ENCODE measurements at places on chromosomes 2 and 18.
A peak's percentile ranks its signal among the peaks of the same experiment; 100 is the strongest.

DNA sequence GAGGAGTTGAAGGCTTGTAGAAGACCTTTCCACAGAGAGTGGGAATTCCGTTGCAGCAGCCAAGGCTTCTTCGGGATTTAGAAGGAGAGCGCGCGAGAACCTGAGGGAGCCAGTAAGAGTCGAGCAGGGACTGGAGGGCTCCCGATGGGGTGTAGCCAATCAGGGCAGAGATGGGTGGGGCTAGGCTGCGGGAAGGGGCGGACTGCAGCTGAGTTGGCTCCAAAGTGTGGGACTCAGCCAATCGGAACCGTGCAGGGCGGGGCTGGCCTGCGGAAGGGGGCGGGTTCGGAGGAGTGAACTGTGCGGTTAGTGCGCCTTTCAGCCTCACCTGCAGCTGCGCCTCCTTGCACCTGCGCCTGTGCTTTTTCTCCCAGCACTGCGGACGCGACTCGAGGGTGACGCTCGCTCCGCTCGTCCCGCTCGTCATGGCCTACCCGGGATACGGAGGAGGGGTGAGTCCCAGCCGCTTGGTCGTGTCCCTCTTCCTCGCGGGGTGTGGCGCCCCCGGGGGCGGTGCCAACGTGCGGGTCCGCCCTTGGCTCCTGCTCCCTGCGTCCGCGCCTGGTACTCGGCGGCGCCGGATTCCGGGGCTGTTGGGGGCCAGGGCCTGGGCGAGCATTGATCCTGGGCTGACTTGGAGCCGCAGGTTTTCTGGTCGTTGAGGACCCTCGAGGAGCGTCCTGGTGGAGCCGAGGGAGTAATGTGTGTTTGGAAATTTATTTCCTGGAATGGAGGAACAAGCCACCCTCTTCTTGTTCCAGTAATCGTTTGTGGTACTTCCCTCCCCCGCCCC lies at the start of gene GCA:
Gene GCA (plus strand): TSS at position 309 of the 793 bp plus-strand sequence. CDS start 117 bp downstream, at position 426.
- H3K4me1 ChIP-seq = no peaks in the 10 kb centered on the region
- no peaks in the 10 kb centered on the region for H3K27me3 ChIP-seq
- peak within 1 kb of the TSS; percentile 78 for H3K4me3 ChIP-seq
- DNase-seq = peak; percentile 99
- H3K27ac ChIP-seq = no peak within 1 kb of the TSS

DNA sequence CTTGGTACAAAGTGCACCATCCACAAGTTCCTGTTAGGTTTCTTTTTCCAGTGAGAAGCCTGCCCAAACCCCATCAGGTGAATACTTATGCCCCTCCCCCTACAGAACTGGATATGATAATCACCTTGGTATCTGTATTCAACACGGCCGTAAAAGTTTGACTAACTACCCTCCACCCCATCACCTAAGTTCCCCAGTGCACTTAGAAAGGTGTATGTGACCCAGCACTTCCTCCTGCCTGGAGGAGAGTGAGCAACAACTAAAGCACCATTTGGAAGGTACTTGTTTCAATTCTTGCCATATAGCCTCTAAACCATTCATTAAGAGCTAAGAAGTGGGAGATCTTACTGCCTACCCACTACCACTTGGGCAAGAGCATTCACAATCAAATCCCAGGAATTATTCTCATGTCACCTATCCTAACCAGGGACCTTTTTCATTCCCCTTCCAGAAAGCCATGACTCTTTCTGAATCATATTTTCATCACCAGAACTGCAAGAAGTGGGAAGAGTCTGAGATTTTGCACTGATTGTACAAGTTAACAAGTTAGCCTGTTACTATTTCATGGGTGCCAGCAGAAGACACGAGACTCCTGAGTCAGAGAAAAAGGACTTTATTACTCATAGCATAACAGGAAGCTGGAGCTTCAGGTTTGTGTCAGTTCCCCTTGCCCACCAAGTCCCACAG lies 53.5 kb upstream of the NDUFV2 start:
- H3K4me1 ChIP-seq = no peaks in the 10 kb centered on the region
- no peaks in the 10 kb centered on the region for H3K36me3 ChIP-seq
- DNase-seq = no peak

DNA sequence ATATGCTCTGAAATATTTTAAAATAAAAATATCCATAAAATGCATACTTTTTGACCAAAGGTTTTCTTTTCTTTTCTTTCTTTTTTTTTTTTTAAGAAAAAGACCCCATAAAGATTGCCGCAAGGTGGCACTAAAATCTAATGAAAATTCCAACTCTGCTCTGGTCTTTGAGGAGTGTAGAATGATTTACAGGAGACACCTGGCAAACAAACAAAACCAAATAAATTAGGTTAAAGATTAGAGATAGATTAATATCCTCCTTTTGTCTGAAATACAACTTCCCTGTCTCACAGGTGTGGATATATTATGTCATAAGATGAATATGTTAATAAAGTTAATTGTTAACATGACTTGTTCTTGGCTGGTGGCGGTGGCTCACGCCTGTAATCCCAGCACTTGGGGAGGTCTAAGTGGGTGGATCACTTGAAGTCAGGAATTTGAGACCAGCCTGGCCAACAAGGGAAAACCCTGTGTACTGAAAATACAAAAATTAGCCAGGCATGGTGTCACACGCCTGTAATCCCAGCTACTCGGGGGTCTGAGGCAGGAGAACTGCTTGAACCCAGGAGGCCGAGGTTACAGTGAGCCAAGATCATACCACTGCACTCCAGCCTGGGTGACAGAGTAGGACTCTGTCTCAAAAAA lies 3.5 kb upstream of the RHOB start:
- no peaks in the 10 kb centered on the region for H3K4me1 ChIP-seq
- no peak overlapping the region for H3K4me3 ChIP-seq
- no peaks in the 10 kb centered on the region for H3K27me3 ChIP-seq
- H3K27ac ChIP-seq = no peak overlapping the region
- no peaks in the 10 kb centered on the region for H3K36me3 ChIP-seq

- H3K4me3 ChIP-seq = no peak overlapping the region
- peaks cover 11% of the 10 kb centered on the region for H3K4me1 ChIP-seq
- no peaks in the 10 kb centered on the region for H3K27me3 ChIP-seq
Measured at GRCh38 chr2:64650296-64650695, 3.4 kb downstream of the SERTAD2 start.

DNA sequence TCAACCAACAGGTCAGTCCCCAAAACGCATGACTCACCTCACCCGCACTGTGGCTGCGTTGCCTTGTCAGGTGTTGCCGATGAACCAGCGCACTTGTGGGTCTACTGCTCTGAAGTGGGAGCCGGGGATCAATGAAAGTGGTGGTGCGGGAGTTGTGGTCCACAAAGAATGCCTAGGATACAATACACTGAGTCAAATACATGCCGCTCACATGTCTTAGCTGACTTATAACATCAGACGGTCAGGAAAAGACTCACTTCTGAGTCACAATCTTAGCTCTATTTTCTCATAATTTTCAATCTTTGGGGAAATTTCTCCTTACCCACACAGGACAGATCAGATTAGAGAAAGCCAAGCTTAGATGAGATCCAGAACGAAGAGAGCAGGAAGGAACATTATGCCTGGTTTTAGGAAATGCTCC lies 107.1 kb upstream of the STK17B start:
- no peaks in the 10 kb centered on the region for H3K36me3 ChIP-seq
- no peak overlapping the region for H3K4me3 ChIP-seq

DNA sequence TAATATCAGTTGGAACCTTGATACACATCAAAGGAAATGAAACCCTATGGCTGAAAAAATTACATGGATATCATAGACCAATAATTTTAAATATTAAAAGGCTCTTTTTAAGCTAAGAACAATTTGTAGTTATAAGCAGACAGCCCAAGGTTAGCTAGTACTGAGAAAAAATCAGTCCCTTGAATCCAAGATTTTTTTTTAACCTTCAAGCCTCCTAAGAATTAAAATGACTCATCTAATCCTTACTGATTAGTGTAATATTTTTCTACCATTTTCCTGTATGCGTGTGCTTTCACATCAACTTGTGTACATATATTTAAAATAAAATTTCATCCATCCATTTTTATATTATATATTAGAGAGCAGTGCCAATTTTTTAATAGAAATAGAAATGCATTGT lies 1004.9 kb upstream of the ZEB2 start:
- DNase-seq = no peak
- H3K27me3 ChIP-seq = no peaks in the 10 kb centered on the region
- no peaks in the 10 kb centered on the region for H3K36me3 ChIP-seq
- H3K4me3 ChIP-seq = no peak overlapping the region
- no peak overlapping the region for H3K27ac ChIP-seq

DNA sequence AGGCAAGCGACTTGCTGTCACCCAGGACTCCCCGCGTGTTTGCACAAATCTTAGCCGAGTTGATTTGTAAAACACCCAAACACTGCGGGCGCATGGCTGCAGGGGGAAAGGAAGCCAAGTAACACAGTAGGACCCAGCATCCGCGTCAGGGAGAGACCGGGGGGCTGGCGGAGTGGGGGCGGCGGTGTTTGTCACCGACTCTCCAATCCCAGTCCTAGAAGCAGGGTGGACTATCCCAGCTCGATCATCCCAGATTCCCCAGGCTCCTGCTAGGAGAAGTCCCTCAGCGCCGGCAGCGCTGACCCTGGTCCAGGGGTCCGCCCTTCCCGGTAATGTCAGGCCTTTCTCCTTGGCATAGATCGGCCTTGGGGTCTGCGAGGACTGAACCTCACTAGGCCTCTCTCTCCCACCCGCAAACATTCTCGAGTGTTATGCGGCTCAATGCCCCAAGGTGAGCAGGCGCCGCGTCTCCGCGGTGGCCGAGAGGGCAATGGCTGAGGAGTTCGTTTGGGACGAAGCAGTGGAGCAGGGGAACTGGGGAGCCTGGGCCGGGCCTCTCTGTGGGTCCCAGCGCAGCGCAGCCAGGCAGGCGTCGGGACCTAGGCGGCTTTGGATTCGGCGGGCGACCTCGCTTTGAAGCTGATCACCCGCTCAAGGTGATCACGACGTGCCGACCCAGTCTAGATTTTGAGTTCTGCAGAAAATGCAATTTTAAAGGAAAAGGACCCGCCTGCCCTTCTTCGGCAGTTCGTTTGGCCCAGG lies 1.5 kb upstream of the GDF7 start:
- DNase-seq = no peak
- no peaks in the 10 kb centered on the region for H3K36me3 ChIP-seq
- no peak overlapping the region for H3K27ac ChIP-seq
- peaks cover 70% of the 10 kb centered on the region for H3K27me3 ChIP-seq

- H3K27me3 ChIP-seq = no peaks in the 10 kb centered on the region
- H3K4me3 ChIP-seq = no peak overlapping the region
- peaks cover 2% of the 10 kb centered on the region for H3K4me1 ChIP-seq
- H3K27ac ChIP-seq = no peak overlapping the region
- DNase-seq = no peak
Measured at GRCh38 chr2:165693838-165694237, 100.2 kb downstream of the GALNT3 start.

DNA sequence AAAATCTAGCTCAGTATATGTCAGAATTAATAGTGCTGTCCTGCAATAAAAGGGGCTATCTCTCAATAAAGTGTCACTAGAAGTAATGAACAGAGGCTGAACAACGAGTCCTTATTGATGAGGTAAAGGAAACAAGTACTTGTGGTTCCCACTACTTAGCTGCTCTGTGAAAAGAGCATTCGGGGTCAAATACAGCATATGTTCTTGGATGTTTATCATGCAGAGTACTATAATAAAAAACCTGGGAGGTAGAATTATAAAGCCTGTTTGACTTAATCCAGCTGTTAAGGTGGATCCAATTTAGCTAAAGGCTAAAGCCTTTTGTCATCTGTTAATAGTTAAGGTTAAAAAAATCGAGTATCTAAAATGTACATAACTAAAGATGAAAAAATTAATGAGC lies 32.4 kb downstream of the SLC35F5 start:
- H3K27me3 ChIP-seq = no peaks in the 10 kb centered on the region
- H3K4me1 ChIP-seq = no peaks in the 10 kb centered on the region

DNA sequence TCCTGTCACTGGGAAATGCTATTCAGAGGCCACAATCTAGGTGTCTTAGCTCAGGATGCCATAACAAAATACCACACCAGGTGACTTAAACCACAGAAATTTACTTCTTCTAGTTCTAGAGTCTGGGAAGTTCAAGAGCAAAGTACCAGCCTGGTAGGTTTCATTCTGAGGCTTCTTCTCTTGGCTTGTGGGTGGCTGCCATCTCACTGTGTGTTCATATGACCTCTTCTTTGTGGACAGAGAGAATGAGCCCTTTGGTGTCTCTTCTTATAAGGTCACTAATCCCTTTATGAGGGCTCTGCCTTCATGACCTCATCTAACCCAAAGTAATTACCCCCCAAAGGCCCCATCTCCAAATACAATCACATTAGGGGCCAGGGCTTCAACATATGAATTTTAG lies 57.3 kb downstream of the RHOB start:
- H3K36me3 ChIP-seq = no peaks in the 10 kb centered on the region
- peaks cover 2% of the 10 kb centered on the region for H3K4me1 ChIP-seq
- no peak overlapping the region for H3K4me3 ChIP-seq
- H3K27me3 ChIP-seq = no peaks in the 10 kb centered on the region
- no peak for DNase-seq

DNA sequence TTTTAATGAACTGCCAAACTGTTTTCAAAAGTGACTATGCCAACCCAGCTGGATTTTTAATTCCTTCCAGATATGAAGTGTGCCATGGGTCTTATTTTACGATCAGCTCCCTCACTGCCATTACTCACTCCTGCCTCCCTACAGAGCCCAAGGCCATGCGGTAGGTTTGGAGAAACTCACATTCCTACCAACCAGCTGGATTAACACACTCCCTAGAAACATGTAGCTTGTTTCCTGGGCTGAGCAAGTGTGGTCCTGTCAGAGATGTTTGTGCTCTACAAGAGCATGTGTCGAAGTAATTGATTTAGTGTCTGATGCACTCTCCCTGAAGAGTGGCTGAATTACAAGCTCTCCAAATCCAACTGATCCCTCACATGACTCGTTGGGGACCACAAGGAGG lies 82.5 kb downstream of the SPP2 start:
- H3K27ac ChIP-seq = no peak overlapping the region
- H3K36me3 ChIP-seq = no peaks in the 10 kb centered on the region
- DNase-seq = no peak
- H3K4me1 ChIP-seq = peaks cover 5% of the 10 kb centered on the region
- no peaks in the 10 kb centered on the region for H3K27me3 ChIP-seq
